ENCODE measurements at places on chromosomes 7 and 10.

DNA sequence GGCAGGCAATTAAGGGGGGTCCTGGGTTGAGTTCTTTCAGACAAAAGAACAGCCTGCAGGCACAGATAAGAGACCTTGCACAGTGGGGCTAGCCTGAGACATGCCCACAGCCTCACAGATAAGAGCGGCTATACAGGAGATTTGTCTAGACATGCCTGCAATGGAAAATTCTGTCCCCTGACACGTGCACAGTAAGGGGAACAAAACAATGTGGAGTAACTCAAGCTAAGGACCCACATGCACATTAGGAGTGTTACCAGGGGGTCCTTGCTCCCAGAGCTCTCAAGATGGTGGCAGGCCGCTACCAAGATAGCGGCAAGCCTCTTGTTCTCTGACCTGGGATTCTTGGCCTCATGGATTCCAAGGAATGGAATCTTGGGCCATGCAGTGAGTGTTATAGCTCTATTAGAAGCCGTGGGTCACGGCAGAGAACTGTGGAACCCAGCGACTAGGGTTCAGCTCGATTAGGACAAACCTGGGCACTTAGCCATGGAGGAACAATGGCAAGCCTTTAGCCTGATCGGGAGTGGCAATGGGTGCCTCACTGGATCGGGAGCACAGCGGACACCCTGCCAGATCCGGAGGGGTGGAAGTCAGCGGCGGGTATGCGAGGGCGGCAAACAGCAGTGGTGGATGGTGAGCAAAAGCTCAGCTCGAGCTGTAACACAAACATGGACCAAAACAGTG lies 196.9 kb downstream of the CCSER2 start:
- no peak for DNase-seq

DNA sequence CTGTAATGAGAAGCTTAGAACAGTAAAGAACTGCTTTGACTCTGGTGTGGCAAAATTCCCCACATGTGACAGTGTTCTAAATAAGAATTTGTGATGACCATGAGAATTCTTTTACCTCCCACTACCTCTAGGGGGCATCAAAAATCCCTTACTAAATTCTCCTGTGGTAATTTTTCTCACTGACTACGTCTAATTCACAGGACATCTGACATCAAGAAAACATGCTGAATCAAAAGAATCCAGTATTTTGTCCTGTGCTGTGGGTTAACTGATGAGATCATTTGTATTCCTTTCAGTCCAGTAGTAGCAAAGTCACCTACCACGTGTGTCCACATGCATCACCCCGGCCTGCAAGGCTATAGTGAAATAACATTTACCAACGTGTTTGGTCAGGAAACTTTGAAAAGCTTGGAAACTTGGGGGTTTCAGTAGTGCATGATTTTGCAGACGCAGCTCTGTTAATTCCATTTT lies 103.8 kb downstream of the ATE1 start:
- DNase-seq = peak; percentile 10

DNA sequence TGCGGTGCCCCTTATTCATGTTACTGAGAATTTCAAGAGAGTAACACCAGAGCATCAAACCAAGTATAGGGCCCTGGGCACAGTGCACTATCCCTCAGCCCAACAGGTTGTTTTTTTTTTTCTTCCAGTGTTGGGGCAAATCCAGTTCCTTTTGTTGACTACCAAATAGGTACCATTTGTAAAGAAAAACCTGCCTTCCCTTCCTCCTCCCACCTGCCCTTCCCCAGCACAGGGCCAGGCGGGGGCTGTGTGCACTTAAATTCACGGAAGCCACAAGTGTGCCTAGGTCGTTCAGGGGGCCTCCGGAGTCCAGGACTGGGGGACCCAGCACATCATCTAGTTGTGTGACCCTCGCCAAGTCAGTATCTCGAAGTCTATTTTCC lies 595 bp upstream of the SFXN4 start:
- DNase-seq = no peak

DNA sequence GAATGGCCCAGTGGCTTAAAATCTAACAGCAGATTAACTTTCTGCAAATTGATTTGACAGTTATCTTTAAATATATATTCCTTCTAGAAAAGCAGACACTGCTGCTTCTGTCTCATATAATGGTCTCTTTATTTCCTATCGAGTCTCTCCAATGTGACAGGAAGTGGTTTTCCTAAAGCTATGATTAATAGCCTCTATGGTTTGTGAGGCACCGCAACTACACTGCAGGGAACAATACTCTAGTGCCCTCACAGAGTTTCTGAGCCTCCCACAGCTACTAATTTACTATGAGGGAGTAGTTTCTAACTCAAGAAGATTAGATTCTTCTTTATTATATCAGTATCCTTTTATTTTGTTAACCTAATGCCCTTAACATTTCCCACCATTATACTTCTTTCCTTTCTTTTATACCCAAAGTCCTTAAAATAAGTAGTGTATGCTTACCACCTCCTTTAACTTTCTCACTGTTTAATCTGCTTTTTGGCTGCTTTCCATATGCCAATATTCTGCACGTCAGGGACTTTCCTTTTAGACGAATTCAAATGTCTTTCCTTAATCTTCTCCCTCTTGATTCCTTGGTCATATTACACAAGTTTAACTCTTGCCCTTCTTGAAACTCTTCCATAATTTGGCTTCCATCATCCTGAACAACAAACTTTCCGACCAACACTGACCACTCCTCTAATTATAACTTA lies 23.8 kb upstream of the AHR start:
- DNase-seq = peak; percentile 1

DNA sequence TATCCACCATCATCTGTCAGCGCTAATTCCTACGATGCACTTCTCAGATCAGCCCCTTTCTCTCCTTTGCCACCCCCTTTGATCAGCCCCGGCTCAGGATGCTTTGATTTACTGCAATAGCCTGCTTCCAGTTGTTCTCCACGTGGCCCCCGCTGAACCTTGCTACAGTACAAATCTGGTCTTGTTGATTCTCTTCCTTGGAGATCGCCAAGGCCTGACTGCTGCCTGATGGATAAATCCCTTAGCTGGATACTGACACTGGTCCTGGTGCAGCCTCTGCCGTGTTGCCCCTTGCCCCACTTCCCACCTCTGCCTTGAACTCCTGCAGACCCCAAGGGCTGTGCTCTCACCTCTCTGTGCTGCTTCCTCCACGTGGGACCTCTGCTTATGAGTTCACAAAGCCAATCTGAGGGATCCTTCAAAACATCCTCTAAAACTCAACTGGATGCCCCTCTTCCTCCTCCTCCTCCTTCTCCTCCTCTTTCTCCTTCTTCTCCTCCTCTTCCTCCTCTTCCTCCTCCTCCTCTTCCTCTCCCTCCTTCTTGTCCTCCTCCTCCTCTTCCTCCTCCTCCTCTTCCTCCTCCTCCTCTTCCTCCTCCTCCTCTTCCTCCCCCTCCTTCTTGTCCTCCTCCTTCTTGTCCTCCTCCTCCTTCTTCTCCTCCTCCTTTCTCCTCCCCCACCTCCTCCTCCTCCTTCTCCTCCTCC lies 15.3 kb downstream of the PLXNA4 start:
- peak; percentile 20 for DNase-seq

GRCh38 chr7:17706275-17706674 lies 234.0 kb downstream of the SNX13 start:
- DNase-seq = no peak
